Stimulated activated CD4-positive, alpha-beta T cell treated with anti-CD3 and anti-CD28 coated beads, Interleukin-1b, Interleukin-23, amount 100 ng/mL, for 1 hour (primary cell): ENCODE measurements at places on chromosomes 7 and 10.

DNA sequence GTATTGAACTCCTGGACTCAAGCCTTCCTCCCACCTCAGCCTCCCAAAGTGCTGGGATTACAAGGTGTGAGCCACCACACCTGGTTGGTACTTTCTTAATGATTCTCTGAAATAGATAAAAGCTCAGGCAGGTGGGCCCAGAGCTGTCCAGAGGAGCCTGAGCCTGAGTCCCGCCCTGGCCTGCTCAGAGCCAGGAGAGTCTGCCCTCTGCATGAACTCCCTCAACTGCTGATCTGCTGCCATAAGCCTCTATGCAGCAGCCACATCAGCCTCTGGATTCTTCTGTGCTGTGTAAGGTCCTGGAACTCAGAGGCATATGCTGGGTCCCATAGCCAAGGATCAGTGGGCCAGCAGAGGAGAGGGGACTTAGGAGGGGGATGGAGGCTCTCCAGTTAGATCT is 23.1 kb upstream of the DDIT4 start:
- no peak for DNase-seq

DNA sequence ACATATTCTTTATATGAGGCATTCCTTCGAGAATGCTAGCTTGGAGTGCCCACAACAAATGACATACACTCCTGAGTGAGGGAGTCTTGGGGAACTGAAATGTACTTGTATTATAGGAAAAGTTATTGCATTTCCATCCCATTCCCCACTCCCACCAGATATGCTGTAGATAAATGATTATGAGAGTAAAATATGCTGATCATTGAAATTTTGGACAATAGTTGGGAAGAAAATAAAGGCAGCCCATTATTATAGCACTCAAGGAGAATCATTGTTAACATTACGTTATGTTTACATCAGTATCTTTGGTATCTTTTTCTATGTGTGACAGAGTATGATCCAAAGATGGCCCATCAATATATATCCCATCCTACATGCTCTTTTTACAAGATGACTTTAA is 194.4 kb downstream of the GATA3 start:
- no peak for DNase-seq

GRCh38 chr10:110420401-110421193 is 77.1 kb upstream of the DUSP5 start:
- no peak for DNase-seq

DNA sequence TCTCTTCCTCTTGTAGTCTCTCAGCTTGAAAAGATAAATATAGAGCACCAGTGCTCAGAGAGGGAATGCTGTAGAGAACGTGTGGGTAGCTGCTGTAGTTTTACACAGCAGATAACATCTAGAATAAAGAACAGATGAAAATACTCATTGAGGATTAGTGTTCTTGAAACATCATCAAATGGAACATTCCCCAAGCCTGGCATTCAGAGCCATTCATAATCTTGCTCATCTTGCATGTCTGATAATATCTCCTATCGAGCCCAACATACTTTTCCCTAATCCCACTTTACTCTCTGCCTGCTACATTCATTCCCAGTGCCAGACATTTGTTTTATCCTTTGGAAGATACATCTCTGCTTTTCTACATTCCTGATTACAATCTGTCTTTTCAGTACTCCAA is 35.2 kb downstream of the MCU start:
- no peak for DNase-seq

- no peak for DNase-seq
These were observed 79.9 kb downstream of the FZD1 start for GRCh38 chr7:91343996-91344629.

DNA sequence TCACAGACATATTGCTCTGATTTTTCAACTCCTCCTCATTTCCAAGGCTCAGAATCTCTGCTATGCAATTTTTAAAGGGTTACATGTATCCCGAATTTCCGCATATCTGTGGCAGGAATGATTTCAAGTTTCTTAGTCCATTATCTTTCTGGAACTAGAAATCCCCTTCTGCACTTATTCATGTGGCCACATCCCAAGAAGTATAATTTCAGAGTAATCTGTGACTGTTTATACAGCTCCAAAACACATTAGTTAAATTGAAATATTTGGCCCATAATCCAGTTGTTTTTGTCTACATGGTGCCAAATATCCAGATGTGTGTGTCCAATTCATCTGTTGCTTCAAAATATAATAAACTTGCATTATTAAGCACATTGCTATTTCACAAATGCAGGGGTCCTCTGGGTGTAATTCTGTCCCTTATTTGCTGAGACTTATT is 271.2 kb downstream of the ARHGAP12 start:
- DNase-seq = no peak

- DNase-seq = no peak
These were observed 17.3 kb upstream of the EVX1 start for GRCh38 chr7:27224983-27225934.

GRCh38 chr10:114871379-114871778 is 49.8 kb downstream of the FHIP2A start:
- no peak for DNase-seq

DNA sequence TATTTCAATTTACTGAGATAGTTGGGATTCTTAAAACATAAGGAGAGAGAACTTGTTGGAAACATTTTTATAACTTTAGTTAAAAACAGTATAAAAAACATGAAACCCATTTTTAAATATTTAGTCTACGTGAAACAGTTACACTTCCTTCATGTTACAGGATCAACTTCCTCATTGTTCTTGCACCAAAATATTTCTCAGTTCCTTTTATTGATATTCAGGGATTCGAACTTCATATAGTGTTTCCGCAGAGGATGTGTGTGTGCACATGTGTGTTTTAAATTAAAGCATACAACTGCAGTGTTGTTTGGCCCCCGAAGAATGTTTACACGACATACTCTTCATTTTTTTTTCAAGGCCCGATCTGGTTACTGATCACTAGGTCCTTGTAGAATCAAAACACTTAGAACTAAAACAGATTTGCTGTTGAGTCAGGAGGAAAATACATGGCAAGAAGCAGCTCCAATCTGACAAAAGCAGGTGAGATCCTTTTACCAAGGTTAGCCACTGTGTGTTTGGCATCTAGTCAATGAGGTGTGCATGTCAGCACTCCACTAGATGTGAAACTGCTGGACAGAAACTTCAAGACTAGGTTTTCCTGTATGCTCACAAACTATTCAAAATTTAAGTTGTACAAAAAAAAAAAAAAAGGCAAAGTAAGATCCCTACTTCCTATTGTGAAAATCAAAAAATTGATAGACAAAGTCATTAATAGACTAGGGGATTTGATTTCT is 60.4 kb downstream of the INSYN2A start:
- no peak for DNase-seq

GRCh38 chr7:93943816-93944540 is 22.4 kb downstream of the GNG11 start:
- no peak for DNase-seq

- no peak for DNase-seq
These were observed 724.8 kb downstream of the INHBA start for GRCh38 chr7:40978047-40978446.
